Left ventricle myocardium inferior (tissue), 1 donor: ENCODE measurements at places on chromosomes 12 and 14. TPM values are rescaled to one million over a fixed set of nuclear protein-coding genes. Genes with fewer than 3 reads are reported as not detected.

- DNase-seq, result no peak
These were observed 6.4 kb upstream of the TMED10 start for GRCh38 chr14:75182821-75183220.

GRCh38 chr12:10369557-10370415, 20.1 kb downstream of the KLRK1 start:
- no peak for DNase-seq

SLCO1C1 gene
- 1.1 TPM for total RNA-seq

GRCh38 chr12:48972213-48972951, 847 bp upstream of the WNT10B start:
- no peak for DNase-seq

- no peak for DNase-seq
These were observed 368.9 kb downstream of the C12orf50 start for GRCh38 chr12:87660291-87660690.
